Frontal cortex (tissue), 4 donors: ENCODE measurements at places on chromosomes 12 and 14.

DNA sequence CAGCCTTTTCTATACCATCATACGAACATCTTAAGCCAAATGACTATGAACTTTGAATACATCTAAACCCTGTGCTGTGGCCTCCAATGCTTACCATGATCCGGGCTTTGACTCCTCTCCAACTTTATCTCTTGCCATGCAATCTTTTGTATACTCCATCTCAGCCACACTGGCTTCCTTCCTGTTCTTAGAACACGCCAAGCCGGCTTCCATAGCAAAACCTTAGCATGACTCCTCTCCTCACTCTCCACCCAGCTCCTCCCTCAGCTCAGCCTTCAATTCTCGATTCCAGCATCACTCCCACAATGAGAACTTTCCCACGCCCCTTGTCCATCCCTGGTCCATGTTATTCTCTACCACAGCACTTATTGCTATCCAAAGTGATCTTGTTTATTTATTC lies 228.3 kb downstream of the NTF3 start:
- no peak for DNase-seq

DNA sequence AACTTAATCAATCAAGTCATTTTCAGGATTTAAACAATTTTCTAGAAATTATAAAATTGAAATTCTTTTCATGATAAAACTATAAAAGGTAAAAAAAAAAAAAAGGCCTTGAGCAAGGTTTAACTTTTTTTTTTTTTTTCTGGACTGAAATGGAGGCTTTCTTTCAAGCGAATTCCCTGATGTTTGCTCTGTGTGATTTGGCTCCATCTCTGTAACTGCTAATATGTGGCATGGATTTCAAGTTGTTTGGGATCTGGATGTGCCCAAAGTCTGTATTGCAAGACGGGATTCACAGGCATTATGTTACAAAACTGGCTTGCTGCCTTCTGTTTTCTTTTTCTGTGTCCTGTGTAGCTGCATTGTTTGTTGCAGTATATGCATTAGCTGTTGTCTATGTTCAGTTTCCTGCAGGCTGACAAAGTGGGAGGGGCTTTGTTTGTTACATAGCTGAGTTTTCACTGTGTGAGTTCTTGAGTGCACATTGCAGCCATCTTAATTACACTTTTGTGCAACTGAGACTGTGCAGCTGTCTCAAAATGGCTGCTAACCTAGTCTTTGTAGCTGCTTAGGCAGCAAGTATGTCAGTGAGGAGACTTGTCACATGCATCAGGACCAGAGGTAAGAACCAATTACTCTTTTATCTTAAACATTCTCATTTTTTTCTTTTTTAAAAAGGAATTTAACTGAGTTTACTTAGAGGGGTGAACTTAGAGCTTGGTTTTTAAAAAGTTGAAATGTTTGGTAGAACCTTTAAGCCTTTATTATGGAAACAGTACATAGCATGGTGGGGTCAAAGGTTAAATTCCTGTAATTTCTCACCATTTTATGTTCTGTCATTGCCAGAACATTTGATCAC lies 19.5 kb downstream of the ATF7IP start:
- peak; percentile 6 for DNase-seq

DNA sequence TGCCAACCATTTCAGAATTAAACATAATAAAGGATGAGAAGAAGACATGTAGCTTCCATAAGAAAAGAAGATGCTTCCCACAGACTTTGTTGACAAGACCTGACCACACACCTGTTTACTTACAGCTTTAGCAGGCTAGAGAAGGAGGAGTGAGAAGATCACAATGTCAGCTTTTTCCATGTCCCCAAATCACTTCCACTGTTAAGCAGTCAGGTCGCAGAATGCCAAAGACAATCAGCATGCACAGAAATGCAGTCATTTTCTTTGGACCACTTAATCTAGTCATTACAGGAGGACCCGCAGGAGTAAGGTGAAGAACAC lies 314.9 kb downstream of the SSPN start:
- no peak for DNase-seq

DNA sequence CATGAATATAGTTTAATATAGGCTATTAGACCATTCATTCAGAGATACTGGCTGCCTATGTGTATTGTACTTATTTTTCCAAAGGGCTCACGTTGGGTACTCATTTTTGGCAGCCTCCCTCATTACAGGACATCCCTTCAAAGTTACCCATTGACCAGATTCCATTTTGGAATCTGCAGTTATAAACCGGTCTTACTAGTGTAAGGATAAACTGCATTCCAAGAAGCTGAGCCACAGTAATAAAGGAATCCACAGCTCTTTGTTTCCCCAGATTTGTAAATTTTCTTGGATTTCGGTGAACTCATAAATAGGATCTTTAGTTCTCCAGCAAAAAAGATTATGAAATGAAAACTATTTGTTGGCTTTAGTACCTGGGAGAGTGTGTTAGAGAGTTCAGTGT lies 18.9 kb upstream of the CFL2 start:
- DNase-seq, result no peak

DNA sequence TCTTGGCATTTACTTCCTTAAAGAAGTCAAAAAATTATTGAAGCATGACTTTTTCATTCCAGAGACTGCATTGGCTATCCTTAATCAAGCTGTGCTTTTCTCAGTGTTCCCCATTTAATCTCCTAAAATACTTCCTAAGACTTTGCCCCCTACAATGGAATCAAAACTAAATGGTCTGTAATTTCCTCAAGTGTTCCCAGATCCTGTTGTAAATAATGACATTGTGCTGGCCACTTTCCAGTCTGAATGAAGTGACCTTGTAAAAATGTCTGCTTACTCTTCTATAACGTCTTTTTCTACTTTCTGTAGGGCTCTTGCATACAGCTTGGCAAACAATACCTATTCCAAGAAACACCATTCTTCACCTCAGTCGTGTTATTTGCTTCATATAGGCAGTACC lies 45.3 kb upstream of the MBIP start:
- DNase-seq, result no peak

DNA sequence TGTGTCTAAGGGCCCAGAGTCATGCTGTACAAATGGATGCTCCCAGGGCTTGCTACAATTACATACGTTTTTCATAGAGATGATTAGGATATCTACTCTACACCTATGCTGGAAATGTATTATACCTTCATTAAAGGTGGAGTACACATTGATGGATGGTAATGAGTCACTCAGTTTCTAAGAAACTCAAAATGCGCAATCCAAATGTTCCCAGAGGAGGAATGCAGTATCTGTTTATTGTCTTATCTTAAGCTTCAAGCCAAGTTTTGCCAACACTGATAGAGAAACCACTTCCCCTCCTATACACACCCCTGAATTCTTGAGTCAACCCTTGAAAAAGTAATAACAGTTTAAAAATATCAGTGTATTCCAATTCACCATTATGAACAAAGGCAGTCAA lies 266.6 kb upstream of the FAR2 start:
- no peak for DNase-seq

DNA sequence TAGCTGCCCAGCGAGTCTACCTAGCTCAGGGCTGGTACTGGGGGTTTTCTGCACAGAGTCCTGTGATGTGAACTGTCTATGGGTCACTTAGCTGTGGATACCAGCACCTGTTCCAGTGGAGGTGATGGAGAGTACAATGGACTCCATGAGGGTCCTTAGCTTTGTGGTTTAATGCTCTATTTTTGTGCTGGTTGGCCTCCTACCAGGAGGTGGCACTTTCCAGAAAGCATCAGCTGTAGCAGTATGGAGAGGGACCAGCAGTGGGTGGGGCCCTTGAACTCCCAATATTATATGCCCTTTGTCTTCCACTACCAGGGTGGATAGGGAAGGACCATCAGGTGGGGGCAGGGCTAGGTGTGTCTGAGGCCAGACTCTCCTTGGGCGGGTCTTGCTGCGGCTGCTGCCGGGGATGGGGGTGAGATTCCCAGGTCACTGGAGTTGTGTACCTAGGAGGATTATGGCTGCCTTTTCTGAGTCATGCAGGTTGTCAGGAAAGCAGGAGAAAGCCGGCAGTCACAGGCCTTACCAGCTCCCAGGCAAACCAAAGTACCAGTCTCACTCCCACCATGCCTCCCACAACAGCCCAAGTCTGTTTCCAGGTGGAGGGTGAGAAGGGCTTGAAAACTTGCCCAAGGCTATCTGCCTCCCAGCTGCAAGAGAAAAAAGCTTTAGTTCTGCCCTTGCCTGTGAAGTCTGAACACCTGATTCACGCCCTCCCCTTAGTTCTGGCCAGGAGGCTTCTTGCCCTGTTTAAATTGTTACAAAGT lies 163.0 kb upstream of the NUDT4 start:
- no peak for DNase-seq

- no peak for DNase-seq
These were observed 126.6 kb upstream of the LRIG3 start for GRCh38 chr12:59046763-59047534.
